Amniotic epithelial cell (primary cell): ENCODE measurements at places on chromosomes 11 and 22.
A peak's percentile ranks its signal among the peaks of the same experiment; 100 is the strongest.

DNA sequence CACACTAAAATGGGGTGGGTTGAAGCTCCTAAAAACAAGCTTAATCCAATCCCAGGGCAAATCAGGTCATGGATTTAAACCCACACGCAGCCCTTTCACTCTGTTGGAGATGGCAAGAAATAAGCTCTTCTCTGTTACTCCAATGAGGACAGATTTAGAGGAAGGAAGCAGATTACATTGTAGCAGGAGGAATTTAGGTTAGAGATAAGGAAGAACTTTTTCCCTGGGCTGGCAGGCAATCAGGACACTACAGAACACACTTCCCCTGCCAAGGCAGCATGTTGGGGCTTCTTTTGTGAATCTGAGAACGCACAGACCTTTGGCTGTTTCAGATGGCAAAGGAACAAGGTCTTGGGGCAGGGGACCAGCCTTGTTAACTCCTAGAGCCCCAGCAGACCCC, 46.2 kb downstream of the C11orf58 start:
- DNase-seq = peak; percentile 40

DNA sequence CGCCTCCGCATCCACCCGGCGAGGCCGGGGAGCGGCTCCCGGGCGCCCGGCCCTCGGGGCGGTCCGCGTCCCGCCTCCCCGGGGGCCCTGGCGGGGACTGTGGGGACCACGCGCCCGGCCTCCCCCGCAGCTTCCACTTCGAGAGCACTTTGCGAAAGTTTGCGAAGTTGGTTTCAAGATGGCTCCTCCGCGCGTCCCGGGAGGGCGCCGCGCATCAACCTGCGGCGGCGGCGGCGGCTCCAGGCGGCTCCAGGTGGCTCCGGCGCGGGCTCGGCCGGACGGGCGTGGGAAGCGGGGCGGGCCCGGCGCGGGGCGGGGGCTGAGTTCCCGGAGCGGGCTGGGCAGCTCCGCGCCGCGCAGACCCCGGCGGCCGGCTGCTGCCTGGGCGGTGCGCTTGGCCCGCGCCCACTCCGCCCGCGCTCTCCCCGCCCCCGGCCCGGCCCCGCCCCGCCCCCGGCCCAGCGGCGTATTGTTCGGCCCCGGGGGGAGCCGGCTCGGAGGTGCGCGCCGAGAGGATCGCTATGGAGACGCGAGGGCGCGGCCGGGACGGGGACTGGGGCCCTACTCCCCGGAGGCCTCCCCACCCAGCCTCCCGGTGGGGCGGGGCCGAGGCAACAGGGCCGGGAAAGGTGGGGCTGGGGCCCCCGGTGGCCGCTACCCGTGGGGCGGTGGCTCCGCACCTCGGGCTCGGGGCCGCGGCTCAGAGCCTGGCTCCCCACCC, at the start of gene CELSR1:
Gene CELSR1, minus strand, starts transcription at position 396 of the 721 bp plus-strand sequence. CDS start 450 bp downstream, outside the sequence.
- DNase-seq = peak; percentile 6

GRCh38 chr11:121654843-121655536, 202.2 kb upstream of the SORL1-AS1 start:
- DNase-seq = peak; percentile 42

DNA sequence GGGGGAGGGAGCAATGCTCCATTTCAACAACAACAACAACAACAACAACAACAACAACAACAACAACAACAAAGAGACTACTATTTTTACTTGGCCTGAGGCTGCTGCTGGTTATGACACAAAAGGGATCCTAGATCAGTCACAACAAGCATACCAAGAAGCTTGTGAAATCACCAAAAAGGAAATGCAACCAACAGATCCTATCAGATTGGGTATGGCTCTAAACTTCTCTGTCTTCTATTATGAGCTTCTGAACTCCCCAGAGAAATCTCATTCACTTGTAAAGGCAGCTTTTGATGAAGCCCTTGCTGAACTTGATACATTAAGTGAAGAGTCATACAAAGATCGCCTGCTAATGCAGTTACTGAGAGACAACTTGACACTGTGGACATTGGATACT, 10.5 kb upstream of the MS4A2 start:
- no peak for DNase-seq

DNA sequence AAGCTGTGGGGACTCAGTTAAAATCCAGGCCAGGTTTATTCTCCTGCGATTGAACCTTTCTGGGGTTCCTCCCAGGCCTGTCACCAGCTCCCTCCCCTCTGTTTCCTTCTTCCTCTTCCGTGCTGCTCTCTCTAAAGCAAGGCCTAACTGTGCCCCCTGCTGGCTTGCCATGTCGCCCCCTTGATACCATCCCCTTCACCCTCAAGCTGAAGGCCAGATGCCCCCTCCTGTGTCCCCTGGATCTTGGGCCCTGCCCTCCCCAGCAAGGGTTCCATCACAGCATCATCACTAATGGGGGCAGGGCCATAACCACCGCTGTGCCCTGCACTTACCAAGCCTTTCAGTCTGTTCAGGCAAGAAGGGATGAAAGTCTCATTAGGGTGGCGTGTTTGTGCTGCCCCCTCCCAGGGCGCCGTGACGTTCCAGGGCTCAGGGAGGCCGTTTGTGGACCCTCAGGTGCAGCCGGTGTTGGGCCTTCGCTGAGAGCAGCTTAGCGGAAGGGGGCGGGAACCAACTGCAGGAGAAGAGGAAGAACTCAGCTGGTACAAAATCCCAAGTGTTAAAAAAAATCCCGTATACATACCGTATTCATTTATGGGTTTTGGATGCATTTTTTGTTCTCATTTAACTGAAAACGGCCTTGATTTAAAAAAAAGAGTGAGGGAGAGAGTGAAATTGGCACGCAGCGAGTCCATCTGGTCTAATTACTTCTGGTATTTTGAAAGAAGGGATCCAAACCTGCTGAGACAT, 69.9 kb downstream of the MPPED1 start:
- no peak for DNase-seq

GRCh38 chr22:24576778-24577177, 16.1 kb downstream of the LRRC75B start:
- DNase-seq = no peak
